Activated T-helper 1 cell treated with anti-CD3 and anti-CD28 coated beads, Interleukin-12 subunit alpha, Interleukin-12 subunit beta, Interleukin-2, Interleukin-4 antibody, amounts not matched to agents 30 ng/mL and 10 ng/mL and 1 ng/mL, durations not matched to agents 14 hours and 24 hours and 36 hours (primary cell): ENCODE measurements at places on chromosomes 16 and 17.

- DNase-seq, result no peak
Observed at GRCh38 chr17:7558544-7559319, at the start of gene TNFSF13. TNFSF13 (plus strand) TSS chr17:7558750; CDS start chr17:7559040, 290 bp downstream.

DNA sequence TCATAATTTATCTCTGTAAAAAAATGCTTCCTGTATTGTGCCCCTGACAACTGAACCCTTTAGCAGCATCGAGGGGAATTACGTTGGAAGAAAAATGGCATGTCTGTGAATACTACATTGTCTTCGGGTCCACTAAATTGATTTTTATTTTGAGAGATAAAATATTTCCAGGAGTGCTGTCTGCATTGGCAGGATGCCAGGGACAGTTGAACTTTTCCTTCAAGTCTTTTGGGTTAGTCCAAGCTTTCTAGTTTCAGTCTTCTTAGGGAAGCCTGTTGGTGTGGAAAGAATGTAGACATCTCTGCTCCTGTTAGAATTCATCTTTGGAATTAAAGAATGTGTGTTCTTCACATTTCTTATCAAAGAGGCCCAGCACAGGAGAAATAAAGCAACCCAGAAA lies 557.9 kb downstream of the TMEM114 start:
- no peak for DNase-seq

DNA sequence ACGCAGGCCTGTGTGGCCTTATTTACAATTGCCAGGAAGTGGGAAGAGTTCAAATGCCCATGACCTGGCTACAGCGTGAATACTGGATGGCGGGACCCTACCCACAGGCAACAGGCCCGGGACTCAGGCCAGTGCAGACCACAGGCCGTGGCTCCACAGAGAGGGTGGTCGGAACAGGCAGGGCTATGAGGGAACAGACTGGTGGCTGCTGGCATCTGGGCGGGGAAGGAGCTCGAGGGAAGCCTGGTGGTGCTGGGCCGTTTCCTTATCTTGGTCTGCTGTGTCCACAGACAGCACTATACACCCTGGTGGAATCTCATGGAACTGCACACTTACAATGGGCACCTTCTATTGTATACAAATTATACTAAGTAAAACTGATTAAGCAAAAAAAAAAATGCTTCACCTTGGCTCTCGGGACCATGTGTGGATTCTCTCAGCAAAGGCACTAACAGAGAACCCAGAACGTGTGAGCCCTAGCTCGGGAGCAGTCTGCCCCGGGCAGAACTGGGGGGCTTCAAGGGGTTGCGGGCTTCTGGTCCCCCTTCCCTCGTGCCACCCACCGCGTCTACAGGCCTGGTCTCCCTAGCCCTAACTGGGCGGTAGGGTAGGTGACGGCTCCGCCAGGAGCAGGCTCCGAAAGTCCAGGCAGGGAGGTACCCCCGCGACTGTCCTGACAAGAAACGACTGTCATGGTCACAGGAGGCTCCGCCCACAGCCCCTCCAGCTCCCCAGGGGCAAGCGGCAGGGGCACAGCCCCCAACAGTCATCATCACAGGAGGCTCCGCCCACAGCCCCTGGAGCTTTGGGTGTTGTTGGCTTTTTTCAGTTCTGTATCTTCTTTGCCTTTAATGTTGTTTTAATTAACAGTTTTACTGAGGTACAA lies 21.8 kb downstream of the CEP131 start:
- DNase-seq, result no peak

- no peak for DNase-seq
Observed at GRCh38 chr16:55061126-55061525, 130.5 kb downstream of the IRX5 start.

- no peak for DNase-seq
Observed at GRCh38 chr16:19419698-19420075, 2.0 kb downstream of the TMC5 start.

- no peak for DNase-seq
Observed at GRCh38 chr17:6456914-6457687, 12.8 kb downstream of the PIMREG start.

DNA sequence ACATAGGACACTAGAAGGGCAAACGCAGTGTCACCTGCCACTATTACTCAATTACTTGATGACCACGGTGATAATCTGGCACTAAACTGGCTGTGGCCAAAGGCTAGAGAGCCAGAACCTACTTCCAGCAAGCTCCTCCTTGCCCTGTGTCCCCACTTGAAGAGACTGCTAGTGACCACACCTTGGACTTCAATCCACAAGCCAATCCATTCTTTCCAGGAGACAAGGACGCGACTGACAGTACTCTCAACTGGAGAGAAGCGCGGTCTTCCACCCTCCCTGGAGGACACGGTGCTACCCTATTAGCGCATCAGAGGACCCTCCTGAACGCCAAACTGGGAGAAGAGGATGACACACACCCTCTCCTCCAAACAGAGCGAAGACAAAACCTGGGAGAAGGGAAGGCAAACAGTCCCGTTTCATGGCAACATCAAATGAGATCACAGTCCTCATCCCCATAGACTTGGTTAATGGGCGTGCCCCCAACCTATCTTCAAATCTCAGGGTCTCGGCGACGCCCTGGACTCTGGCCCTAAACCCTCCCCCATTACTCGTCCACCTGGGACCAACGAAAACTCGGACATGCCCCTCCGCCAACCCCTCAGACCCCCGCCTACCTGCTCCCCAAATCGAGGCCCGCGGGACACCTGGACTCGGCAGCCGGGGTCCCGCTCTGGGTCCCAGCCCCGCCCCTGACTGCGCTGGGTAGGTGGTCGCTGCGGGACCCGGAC lies 508 bp downstream of the FLCN start:
- DNase-seq, result no peak

GRCh38 chr17:82399601-82400101 lies 18.5 kb upstream of the HEXD start:
- DNase-seq, result no peak

- DNase-seq, result peak; percentile 75
Observed at GRCh38 chr16:85610446-85611193, 2.5 kb upstream of the GSE1 start.

DNA sequence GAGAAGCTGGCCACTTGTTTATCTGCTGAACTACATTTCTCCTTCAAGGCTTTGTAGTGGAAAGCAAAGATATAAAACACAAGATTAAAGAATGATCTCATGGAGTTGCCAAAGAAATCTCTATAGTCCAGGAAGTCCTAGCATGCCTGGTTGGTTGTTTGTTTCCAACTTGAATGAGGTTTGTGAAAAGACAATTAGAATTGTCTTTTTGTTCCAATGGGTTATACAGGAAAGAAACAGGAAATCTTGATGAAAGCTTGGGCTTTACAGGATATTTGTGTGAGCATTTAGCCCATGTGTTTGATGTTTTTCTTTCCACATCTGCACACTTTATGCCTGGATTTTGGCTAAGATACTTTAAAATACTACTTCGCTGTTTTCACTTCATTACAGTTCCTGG lies 273.4 kb downstream of the CEP112 start:
- no peak for DNase-seq

DNA sequence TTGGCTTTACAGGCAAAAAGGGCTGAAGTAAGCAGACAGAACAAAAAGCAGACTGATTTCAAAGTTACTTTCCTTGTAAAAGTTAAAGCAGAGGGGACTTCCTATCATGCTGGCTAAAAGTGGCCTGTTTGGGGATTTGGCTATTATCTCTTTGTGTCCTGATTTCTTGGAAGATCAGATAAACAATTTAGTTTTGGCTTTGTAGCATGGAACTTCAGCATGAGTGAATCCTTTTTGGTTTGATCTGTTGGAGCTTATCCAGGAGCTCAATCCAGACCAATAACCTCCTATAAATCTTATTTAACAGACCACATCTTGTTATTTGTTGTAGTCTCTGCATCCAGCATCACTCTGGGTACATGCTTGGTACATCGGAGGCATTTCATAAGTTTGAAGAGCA lies 8.9 kb upstream of the RNF112 start:
- DNase-seq, result no peak

DNA sequence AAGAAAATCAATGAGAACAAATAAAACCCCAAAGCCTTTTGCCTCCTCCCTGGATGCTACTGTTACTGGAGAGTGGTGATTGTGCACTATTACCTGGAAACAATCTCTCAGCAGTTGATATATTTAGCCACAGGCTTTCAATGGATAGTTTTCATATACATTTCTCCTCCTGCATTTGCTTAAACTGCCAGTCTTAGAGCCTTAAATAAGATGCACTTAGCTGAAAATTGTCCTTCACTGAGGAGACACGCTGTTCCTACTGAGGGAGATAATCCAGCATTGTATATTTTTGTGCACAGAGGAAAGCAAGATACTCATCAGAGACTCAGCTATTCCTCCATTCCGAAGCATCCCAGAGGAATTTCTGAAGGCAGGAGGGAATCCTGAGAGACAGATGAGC lies 520.2 kb upstream of the C16orf82 start:
- DNase-seq, result no peak

- DNase-seq, result no peak
Observed at GRCh38 chr17:64075913-64076312, 54.0 kb downstream of the ERN1 start.

DNA sequence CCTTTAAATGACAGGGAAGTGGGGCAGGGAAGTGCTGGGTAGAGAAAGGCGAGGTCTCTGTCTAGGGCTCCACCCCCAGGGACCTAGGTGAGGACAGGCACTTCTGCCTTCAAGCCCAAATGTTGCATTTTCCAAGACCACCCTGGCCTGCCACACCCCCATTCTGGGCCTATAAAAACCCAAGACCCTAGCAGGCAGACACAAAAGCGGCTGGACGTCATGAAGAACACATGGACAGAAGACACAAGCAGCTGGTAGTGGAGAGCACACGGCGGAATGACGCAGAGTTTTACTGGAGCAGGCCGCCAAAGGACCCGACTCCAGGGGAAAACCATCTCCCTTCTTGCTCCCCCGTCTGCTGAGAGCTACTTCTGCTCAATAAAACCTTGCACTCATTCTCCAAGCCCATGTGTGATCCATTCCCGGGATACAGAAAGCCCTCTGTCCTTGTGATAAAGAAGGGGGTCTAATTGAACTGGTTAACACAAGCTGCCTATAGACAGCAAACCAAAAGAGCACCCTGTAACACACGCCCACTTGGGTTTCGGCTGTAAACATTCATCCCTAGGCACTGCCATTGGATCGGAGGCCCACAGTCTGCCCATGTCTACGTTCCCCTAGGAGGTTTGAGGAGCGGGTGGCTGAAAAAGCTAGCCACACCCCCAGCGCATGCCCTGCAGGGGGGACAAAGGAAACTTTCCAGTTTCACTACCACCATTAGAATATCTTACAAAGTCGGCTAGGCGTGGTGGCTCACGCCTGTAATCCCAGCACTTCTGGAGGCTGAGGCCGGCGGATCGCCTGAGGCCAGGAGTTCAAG lies 622.2 kb upstream of the SALL1 start:
- no peak for DNase-seq

DNA sequence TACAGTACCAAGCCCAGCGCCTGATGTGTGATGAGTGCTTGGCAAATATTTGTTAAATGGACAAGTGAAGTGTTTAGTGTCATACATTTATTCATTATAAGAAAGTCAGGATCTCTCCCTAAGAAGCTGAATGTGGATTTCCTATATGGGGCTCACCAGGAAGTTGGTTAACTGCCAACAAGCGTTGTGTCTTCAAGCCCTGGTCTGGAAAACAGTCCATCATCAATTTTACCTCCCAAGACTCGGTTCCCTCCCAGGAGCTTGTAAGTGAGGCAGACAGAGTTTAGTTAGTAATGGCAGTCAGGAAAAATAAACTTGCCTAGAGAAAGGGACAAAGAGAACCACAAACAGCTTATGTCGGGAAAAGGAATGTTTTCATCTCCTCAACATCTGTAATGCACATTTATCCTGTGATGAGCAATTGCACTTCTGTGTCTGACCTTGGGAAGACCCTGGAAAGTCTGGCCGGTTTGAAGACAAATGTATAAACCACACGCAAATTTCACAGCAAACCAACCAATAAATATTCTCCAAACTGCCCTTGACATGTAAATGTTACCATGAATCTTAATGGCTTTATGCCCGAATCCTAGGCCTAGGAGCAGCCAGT lies 28.3 kb downstream of the C16orf95 start:
- DNase-seq, result no peak

GRCh38 chr16:47574091-47575054 lies 113.2 kb downstream of the PHKB start:
- DNase-seq, result no peak

GRCh38 chr16:13992976-13993375 lies 73.0 kb downstream of the ERCC4 start:
- no peak for DNase-seq

GRCh38 chr17:54947396-54947795 lies 21.1 kb downstream of the COX11 start:
- no peak for DNase-seq

GRCh38 chr17:50778471-50778870 lies 11.2 kb upstream of the ANKRD40CL start:
- DNase-seq, result no peak
